ENCODE measurements at places on chromosomes 3 and 15. TPM values are rescaled to one million over a fixed set of nuclear protein-coding genes. Genes with fewer than 3 reads are reported as not detected.

The LIPH gene
- total RNA-seq = 10.4 TPM

The MYZAP gene
- 12.1 TPM for total RNA-seq

The CACNA2D2 gene
- total RNA-seq = 1.5 TPM

The DUOXA2 gene
- total RNA-seq = not detected

The ACOX2 gene
- total RNA-seq = 12.1 TPM

The RAB43 gene
- total RNA-seq = 5.6 TPM

The COL6A5 gene
- total RNA-seq = not detected

The DPPA2 gene
- total RNA-seq = not detected

The SLC6A11 gene
- under 0.01 TPM for total RNA-seq

The CACNA2D3 gene
- total RNA-seq = 2.3 TPM

The CYP8B1 gene
- total RNA-seq = not detected

GRCh38 chr3:179731544-179731943, 78.7 kb downstream of the USP13 start:
- DNase-seq = no peak

DNA sequence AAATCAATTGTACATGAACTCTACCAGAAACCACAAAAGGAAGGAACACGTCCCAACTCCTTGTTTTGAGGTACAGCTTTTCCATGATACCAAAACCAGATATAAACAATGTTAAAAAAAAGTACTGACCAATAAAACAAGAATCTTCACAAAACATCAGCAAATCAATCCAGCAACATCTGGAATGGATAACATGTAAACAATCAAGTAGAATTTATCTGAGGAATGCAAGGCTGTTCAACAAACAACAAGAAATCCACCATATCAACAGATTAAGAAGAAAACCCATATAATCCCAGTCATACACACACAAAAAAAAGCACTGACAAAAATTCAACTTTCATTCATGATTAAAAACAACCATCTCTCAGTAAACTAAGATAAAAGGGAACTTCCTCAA, 26.7 kb downstream of the TJP1 start:
- DNase-seq = no peak

DNA sequence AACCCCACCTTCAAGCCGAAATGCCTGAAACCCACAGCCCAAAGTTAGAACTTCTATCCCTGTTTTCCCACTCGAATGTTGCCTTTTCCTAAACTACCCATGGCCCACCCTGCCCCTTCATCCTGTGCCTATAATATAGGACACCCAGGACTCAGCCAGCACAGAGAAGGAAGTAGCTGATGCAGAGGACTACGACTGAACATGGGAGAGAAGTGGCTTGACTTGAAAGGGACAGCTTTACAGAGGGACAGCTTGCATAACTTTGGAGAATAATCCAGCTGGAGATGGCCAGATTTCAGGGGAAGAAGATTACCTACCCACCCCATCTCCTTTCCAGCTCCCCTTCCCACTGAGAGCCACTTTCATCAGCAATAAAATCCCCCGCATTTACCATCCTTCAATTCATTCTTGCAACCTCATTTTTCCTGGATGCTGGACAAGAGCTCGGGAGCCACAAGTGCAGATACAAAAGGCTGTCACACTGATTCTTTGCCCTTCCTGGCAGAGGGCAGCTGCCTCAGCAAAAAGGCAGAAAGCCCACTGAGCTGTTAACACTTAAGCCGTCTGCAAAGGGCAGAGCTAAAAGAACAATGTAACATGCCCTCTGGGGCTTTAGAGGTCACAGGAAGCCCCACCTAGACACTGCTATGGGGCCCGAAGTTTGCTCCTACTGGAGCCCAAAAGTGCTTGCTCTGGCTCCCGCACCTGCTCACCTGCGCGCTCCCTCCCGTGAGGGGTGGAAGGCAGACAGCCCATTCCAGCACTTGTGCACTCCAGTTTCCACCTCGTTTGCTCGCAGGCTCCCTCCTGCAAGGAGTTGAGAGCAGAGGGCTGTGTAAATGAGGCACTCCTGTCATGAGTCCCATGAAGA, 224.0 kb downstream of the TBC1D5 start:
- DNase-seq = no peak

DNA sequence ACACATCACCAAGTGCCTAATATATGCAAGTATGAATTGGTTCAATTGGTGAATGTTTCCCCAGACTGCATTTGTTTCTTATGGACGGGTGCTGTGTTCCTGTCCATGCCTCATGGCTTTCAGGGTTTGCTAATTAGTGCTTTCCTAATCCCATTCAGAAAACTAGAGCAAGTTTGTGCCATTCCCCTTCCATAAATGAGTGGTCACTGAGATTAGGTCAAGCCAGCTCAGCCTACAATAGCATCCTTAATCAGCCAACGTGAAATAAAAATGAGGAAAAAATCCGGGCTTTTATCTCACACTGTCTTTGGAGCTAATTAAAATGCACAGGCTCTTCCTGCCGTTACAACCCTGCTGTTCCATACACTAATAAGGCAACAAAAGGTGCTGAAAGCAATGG, 788.8 kb downstream of the ROBO1 start:
- no peak for DNase-seq

DNA sequence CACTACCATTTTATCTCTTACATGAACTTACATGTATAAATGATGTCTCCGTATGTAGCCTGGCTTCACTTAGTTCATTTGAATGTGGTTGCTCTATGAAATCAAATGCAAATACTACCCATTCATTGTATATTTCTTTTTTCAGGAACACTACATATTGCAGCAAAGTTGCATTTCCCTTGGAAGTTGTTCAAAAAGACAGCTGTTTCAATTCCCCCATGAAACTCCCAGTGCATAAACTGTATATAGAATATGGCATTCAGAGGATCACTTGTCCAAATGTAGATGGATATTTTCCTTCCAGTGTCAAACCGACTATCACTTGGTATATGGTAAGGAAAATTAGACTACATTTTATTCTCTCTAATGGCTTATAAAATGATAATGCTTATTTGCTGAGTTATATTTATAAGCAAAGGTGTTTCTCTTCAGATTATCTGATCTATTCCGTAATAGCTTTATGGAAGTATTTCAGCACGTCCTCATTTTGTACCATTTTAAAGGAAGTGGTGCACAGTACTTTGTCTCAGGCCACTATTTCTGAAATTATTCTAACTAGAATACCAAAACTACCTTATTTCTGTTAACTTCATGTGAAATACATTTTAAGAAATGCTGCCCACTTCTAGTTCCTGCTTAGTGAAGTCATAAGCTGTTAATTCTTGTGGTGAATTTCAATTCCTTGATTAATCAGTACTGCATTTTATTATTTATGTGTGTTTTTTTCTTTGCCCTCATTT, 95.1 kb downstream of the IL1RAP start:
- DNase-seq = no peak

GRCh38 chr3:1251282-1252060, 158.6 kb downstream of the CNTN6 start:
- DNase-seq = no peak

- DNase-seq = no peak
Measured at GRCh38 chr3:190548031-190548656, 34.3 kb downstream of the IL1RAP start.

DNA sequence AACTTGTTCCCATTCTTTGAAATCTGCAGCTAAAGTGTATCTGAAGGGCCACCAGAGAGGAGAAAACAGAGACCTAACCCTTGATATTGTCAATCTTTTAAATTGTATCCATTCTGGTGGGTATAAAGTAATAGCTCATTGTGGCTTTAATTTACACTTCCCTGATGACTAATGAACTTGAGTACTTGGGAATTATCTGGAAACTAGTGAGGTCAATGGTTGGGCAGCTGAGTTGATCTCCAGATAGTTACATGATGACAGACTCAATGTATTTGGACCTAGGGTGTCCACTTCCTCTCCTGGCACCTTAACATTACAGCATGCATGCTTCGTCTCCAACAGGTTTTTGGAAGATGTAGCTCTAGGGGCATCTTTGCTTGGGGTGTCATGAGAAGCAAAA, 195.2 kb downstream of the PDCD6IP start:
- DNase-seq = no peak

- DNase-seq = no peak
Measured at GRCh38 chr15:34773013-34773412, 18.2 kb upstream of the GJD2 start.

- no peak for DNase-seq
Measured at GRCh38 chr3:183714622-183715021, 17.0 kb downstream of the YEATS2 start.

DNA sequence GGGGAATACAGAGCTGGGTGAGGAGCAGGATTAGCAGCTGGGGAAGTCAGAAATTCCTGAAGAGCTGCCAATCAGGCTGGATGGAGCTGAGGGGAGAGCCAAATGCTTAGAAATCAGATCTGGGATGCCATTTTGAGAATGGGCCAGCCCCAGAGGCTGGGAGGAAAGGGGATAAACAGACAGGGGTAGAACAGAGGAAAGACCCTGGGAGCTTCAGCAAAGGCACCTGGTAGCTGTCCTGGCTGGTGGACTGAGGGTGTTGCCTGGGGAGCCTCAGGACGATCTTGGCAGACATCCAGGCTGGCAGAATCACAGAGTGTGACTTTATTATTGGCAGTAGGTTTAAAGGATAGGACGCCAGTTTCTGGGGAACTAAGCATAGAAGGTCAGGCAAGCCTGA, 97.8 kb downstream of the SQOR start:
- no peak for DNase-seq

- no peak for DNase-seq
Measured at GRCh38 chr15:97425596-97425995, 534.9 kb upstream of the ARRDC4 start.

GRCh38 chr3:5218815-5219214, 31.3 kb downstream of the EDEM1 start:
- DNase-seq = no peak

- no peak for DNase-seq
Measured at GRCh38 chr3:152296971-152297370, 28.2 kb downstream of the MBNL1 start.

- DNase-seq = no peak
Measured at GRCh38 chr15:37143351-37143750, 43.0 kb upstream of the MEIS2 start.

- peak; percentile 24 for DNase-seq
Measured at GRCh38 chr15:73955326-73955725, 29.1 kb downstream of the LOXL1 start.

DNA sequence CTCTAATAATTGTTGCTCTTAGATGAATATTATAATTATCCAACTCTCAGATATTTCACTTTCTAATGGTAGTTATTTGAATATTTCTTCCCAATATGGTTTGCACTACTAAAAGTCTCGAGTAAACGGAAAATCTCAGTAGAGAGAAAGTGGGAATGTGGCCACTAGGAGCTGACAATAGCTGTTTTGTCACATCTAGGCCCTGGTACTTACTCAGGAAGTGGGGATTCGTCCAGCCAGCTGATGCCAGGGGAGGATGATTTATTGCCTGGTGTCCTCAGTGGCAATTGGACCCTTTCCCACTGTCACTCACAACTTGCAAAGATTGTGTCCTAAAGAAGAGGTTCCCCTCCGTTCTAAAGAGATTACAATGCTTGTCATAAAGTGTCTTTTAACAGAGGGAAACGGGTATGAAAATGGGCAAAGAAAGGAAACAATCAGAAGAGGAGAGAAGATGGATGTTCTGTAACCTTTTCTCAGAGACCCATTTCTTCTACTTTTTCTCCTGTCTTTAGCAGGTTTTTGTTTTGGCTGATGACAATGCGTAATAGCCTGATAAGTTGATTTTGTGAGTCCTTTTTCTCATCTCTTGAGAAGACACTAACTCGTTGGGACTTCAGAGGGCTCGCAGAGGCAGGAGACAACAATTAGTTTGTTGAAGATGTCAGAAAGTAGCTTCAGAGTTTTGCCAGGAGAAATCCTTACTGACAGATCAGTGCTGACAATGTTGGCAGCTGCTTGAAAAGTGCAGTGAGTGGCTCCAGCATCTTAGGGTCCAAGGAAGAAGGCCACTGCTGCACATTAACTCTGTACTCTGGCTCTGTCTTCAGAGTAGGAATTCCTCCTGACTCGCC, 320.6 kb downstream of the MECOM start:
- DNase-seq = no peak

- DNase-seq = peak; percentile 69
Measured at GRCh38 chr3:124565013-124565412, 165.2 kb upstream of the UMPS start.

DNA sequence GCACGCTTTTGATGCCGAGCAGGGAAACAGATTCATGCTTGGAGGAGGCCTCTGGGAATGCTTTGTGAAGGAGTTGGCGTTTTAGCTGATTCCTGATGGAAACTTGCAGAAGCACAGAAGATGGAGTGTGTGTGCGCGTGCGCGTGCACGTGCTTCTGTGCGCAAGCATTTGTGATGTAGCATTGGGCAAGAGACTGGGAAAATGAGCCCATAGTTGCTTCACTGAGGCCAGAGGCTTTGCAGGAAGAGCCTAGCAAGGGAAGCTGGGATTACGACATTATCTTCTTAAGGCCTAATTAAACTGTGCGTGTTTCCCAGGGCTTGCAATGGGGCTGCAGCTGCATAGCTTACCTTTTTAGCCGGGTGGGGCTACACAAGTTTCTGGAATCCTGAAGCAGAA, 18.1 kb upstream of the AGBL1 start:
- DNase-seq = no peak

GRCh38 chr3:53286727-53287126, 30.9 kb upstream of the TKT start:
- no peak for DNase-seq

- DNase-seq = no peak
Measured at GRCh38 chr3:38738630-38739395, 77.2 kb downstream of the SCN10A start.

GRCh38 chr3:129625072-129625874, 18.8 kb upstream of the PLXND1 start:
- no peak for DNase-seq

- no peak for DNase-seq
Measured at GRCh38 chr15:49646891-49647290, 26.0 kb downstream of the DTWD1 start.

DNA sequence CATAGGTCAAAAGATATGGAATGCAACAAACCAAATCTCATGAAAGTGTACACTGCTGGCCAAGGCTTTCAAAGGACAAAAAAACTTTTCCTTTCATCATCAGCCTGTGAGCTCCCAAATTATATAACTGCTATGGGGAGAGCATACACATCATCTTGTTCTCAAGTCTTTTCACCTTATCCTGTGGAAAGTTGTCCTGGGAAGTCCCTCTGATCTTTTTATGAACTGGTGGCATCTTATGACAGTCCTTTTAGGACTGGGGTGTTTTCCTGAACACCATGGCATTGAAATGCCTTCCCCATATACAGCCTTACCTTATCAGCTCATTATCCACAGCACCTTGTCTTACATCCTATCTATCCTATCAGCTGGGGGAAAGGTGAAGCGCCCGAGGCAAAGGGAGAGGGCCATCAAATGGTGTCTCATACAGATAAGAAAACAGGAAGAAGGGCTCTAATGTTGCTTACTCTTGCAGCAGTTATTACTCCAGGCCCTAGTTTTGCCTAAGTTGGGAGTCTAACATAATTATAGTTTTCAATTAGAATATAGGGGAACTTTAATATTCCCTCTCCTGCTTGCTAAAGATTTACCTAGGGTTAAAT, 61.5 kb upstream of the GOLIM4 start:
- no peak for DNase-seq

DNA sequence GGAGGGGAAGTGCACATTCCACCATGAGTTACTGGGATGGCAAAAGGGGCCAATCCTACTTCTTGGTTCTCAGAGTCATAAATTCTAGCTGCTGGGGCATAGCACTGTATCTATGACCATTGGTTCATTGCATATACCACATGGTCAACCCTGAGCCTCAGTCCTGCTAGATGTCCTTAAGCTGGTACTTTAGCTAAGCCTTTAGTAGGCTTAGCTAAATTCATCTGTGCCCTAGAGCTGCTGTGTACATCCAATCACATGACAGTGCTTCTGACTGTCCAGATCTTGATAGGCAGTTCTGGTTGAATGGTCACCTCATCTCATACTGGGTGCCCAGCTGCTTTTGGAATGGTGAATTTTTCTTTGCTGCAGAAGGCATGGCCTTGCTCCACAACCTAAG, 8.2 kb downstream of the NDUFB4 start:
- no peak for DNase-seq

GRCh38 chr15:91568036-91568435, 285.5 kb upstream of the SLCO3A1 start:
- DNase-seq = no peak

Measured in breast epithelium (tissue), 4 donors.